CD4-positive, alpha-beta memory T cell (primary cell): ENCODE measurements at places on chromosomes 4 and X. TPM values are rescaled to one million over a fixed set of nuclear protein-coding genes. Genes with fewer than 3 reads are reported as not detected.

DNA sequence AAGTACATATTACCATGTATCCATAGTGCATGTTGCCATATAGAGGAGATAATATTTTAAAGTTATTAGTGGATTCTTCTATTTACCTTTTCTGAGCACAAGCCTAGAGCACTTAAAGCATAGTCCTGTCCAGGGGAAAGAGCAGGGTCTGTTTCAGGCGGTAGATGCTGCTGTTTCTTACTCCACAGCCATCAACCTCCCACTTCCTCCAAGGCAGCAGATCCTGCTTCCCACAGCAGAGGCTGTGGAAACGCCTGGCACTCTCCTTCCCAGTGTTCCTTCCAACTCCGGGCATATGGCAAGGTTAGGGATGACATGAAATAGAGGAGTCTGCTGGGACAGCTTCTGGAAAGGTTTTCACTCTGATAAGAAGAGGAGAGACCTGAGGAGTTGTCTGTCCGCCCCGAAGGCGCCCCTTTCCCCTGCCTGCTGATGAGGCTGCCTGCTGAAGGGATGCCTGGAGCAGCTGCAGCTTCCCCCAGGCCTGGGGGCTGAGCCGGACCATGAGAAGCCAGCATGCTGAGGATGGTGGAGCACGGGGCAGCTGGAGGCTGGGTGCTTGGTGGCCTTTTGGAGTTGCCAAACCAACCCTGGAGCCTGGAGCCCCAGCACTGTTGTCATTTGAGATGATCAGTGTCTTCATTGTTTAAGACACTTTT is 43.9 kb upstream of the SLC25A4 start:
- no peak for DNase-seq

- no peak for DNase-seq
These were observed 455.1 kb upstream of the CTSO start for GRCh38 chr4:156408749-156409148.

DNA sequence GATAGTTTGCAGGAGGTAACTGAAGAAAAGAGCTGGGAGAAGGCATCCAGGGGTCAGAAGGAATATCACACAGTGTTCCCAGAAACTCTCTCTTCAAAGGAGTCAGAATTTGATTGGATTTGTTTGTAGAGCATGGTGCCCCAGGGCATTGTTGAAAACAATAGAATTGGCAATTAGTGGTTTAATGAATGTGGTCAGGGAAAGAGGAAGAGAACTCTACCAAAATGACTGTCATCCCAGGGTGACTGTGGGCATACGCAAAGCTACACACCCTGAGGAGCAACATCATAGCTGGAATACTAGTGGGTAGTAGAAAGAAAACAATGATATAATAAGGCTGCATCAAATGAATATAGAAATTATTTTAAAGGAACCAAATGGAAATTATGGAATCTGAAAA is 21.5 kb downstream of the TNIP2 start:
- no peak for DNase-seq

Gene GLRA3
- total RNA-seq: not detected

- DNase-seq: no peak
These were observed 2104.2 kb downstream of the PCDH7 start for GRCh38 chr4:32824336-32824735.

Gene GLRA2
- not detected for total RNA-seq

DNA sequence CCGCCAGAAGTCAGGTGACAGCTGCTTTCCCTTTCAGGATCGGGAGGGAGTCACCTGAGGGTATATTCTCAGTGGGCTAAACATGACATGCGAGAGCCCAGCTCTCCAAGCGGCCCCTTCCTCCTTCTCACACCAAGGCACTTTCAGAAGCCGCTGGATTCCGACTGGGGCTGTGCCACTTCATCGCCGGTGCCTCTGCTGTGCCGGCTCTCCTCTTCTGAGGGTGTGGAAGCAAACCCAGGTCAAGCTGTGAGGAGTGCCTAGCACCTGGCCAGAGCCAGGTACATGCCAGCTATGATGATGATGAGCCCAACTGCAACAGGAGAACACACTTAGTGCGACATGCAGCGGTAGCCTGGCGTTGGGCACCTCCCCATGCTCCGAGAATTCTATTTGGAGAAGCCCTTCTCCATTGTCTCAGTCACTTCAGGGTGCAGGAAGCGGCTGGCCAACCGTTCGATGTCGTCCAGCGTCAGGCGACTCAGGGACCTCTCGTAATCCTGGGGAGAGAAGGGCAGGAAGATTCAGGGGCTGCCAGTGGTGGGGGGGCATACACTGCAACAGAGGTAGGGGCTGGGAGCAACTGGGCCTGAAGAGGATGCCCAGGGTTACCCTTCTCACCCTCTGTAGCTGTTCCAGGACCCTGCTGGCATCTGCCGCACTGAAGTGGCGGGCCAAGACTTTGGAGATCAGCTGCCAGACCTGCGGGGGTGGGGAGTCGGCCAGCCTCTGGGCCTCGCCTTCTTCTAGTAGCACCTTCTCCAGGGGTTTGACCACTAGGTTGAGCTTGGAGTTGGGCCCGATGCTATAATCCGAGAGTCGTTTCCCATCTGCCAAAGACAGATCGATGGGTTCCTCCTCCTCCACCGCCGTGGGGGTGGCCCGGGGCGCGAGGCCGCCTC is 1.0 kb downstream of the UBL4A start:
- DNase-seq: no peak

Gene STOX2
- total RNA-seq: not detected

DNA sequence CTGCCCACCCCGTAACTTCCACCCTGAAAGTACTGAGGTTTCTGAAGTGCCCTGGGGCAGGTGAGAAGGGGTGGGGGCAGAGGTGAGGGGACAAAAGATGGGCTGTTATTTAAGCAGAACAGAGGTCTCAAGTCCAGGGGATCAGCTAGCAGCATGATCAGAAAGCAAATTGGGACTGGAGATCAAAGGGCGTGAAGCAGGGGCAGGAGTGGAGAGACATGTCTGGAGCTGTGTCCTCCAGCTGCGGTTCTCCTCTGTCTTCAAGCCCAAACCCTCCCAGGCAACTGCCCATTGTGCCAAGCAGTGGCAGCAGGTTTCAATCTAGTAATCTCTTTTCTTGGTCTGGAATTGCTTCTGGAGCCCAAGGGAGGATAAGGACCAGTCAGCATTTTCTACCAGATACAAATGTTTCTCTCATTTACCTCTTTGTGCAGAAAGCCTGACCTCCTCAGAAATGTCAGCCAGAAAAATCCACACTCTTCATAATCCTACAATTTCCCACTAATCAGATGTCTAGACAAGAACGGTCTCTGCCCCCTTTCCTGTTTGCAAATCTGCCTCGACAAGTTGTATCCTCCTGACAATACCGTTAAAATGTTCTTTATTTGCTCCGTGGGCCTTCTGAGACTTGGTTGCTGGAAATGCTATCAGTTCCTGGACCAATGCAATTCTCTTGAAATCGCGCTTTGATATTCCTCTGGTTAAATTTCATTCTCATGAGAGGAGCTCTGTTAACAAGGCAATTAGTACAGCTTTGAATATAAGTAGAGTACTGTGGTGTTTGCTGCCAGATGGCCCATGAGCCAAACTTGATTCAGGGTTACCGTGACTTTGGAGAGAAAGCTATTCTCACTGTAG is 23.2 kb upstream of the RASL11B start:
- no peak for DNase-seq

- no peak for DNase-seq
These were observed 100.0 kb downstream of the LARP1B start for GRCh38 chr4:128161138-128161537.
